ENCODE measurements at places on chromosomes 7 and 10. TPM values are rescaled to one million over a fixed set of nuclear protein-coding genes. Genes with fewer than 3 reads are reported as not detected.

DNA sequence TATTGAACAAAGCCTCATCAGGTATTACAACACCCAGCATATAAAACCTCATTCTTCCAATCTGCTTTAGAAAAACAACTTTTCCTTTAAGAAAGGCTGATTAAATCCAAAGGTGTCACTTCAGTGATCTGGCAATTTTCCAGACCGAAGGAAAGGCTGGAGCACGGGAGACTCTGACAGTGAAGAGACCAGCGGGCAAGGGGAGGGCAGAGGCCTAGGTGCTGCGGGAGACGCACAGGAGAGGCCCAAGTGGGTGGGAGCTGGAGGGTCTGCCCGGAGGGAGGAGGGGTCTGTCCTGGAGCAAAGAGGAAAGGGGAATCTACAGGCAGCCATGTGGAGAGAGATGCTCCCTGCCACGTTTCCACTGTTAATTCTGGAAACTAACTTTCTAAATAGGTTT is 24.3 kb upstream of the PPP2R2D start:
- H3K27ac ChIP-seq = no peak overlapping the region
- no peaks in the 10 kb centered on the region for H3K4me1 ChIP-seq
- no peak overlapping the region for H3K4me3 ChIP-seq
- DNase-seq = no peak
- no peaks in the 10 kb centered on the region for H3K36me3 ChIP-seq

DNA sequence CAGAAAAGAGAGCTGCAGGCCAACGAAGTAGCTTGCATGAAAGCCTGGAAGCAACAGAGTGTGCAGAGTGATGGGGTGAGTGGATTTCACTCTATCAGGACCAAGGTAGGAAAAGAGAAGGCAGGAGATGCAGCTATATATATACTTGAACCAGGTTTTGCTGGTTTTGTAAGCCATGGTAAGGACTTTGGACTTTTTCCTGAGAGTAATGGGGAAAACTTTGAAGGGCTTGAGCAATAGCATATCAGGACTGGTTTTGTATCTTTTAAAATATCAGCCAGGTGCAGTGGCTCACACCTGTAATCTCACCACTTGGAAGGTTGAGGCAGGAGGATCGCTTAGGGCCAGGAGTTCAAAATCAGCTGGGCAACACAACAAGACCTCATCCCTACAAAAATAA is 120.6 kb upstream of the NRP1 start:
- no peak overlapping the region for H3K27ac ChIP-seq
- DNase-seq = no peak
- H3K27me3 ChIP-seq = no peaks in the 10 kb centered on the region
- no peak overlapping the region for H3K4me3 ChIP-seq

GRCh38 chr7:69699931-69700330 is 101.7 kb downstream of the AUTS2 start:
- H3K36me3 ChIP-seq = no peaks in the 10 kb centered on the region
- no peaks in the 10 kb centered on the region for H3K27me3 ChIP-seq
- no peak overlapping the region for H3K4me3 ChIP-seq
- H3K4me1 ChIP-seq = no peaks in the 10 kb centered on the region
- no peak overlapping the region for H3K27ac ChIP-seq

DNA sequence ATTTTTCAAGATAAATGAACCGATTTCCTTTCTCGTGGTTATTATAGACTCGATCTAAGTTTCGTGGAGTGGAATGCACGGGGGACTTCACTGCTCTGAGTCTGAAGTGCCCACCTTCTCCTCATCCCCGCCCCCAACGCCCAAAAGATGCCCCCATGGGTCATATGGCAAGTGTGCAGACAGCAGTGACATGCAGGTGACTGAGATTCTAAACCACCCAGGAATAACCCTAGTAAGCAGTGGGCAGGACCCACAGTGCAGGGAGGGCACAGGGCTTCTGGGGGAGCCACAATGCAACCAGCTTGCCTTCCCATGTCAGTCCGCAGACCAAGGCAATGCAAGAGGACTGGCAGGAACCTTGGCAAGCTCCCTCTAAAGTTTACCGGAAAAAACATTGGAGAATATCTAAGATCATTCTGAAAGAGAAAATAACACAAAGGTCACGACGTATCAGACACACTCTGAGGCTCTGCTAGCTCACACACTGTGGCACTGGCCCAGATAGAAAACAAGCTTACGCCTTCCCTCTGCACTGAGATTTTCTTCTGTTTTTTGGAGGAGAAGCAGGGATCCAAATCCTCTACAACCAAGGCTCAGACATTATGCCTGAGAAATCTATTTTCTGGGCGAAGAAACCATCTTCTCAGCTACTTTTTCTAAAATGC is 239.6 kb downstream of the MAD1L1 start:
- H3K4me3 ChIP-seq = no peak overlapping the region
- H3K36me3 ChIP-seq = no peaks in the 10 kb centered on the region
- no peaks in the 10 kb centered on the region for H3K4me1 ChIP-seq
- no peaks in the 10 kb centered on the region for H3K27me3 ChIP-seq

DNA sequence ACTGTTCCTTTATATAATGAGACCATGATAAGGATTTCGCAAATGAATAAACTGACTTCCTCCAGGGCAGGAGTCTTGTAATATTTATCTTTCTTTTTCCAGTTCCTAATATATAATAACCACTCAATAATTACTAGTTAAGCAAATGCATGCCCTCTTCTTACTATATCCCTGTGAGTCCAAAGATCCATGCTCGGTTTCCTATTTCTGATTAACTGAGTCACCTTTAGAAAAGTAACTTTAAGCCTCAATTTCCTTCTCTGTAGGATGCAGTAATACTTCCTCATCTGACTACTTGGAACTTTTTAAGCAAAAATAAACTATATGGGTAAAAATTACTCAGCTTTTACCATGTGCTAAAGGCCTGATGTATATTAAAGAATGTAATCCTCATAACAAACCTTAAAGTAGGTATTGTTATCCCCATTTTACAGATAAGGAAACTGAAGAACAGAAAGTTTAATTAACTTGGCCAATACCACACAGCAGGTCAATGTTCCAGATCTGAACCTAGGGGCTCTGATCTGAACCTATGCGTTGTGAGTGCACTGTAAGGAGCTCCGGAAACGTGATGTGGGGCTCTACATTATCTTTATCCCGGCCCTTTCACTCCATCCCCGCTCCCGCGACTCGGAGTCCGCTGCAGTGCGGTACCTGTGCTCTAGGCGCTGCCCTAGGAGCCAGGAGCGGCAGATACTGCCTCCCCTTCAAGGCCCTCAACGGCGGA is 458 bp downstream of the COX15 start:
- H3K36me3 ChIP-seq = no peaks in the 10 kb centered on the region
- H3K27ac ChIP-seq = peak overlapping the region; percentile 53
- peak overlapping the region; percentile 65 for H3K4me3 ChIP-seq
- no peak for DNase-seq

SMKR1 gene
- not detected for polyA plus RNA-seq

DNA sequence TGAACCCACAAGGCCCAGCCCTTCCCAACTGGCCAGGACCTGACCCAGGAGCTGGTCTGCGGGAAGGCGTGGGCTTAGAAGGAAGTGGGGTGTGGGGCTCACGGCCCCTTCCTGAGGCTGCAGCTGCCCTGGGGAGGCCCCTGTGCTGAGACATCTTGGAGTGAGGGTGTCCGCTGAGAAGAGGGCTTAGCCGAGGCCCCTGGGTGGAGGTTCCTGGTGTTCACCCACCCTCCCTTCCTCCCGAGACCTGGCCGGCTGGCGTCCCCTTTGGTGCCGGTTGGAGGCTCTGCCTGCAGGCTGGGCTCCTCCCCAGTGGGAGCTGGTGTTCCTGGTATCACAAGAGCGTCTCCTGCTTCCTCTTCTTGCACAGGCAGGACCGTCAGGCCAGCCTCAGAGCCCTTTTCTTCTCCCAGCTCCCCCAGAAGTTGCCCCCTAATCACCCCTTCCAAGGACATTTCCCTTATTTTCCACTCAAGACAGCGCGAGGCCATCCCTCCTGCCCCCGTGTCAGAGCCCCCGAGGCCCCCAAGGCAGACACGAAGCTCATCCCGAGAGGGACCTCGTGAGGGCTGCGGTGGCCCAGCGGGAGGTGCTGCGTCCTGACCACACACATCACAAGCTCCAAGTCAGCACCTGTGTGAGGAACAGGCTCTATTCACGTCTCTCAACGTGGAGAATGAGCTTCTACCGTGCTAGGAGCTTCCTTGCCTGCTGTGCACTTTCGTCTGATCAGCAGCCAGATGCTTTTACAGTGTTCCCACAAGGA is 25.1 kb upstream of the FAM20C start:
- no peaks in the 10 kb centered on the region for H3K4me1 ChIP-seq
- DNase-seq = no peak
- no peak overlapping the region for H3K4me3 ChIP-seq
- no peak overlapping the region for H3K27ac ChIP-seq
- peaks cover 5% of the 10 kb centered on the region for H3K27me3 ChIP-seq

DNA sequence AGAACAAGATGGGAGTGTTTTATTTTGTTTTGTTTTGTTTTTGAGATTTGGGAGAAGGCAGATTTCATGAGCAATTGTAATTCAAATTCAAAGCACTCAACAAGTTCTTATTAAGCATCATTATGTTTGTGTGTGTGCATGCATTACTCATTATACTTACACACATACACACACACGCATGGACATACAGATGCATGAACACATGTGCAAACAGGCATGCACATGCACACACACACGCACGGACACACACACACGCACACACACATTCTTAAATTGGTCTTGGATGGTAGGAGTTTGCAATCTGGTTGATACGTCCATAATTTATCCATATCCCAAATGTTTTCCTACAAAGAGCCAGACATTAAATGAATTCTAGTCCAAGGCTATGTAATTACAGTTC is 702.8 kb downstream of the INHBA start:
- H3K27ac ChIP-seq = no peak overlapping the region
- H3K27me3 ChIP-seq = no peaks in the 10 kb centered on the region
- no peaks in the 10 kb centered on the region for H3K36me3 ChIP-seq
- no peak for DNase-seq

- H3K27ac ChIP-seq = no peak within 1 kb of the TSS
- no peaks in the 10 kb centered on the region for H3K36me3 ChIP-seq
- H3K27me3 ChIP-seq = peaks cover 13% of the 10 kb centered on the region
- DNase-seq = no peak
Observed at GRCh38 chr7:107803009-107803610, at the start of gene SLC26A3. Gene SLC26A3, minus strand, starts transcription at chr7:107803223. Its CDS starts 8,714 bp downstream, at chr7:107794509.

HOXA2 gene
- 1.9 TPM for polyA plus RNA-seq

GRCh38 chr10:86293396-86293791 is 73.2 kb downstream of the GRID1 start:
- H3K27ac ChIP-seq = no peak overlapping the region
- no peaks in the 10 kb centered on the region for H3K36me3 ChIP-seq
- H3K4me1 ChIP-seq = no peaks in the 10 kb centered on the region

GRCh38 chr10:93875032-93875358 is 18.8 kb upstream of the SLC35G1 start:
- H3K27me3 ChIP-seq = peaks cover 12% of the 10 kb centered on the region
- H3K4me3 ChIP-seq = no peak overlapping the region
- no peak overlapping the region for H3K27ac ChIP-seq
- H3K36me3 ChIP-seq = no peaks in the 10 kb centered on the region
- DNase-seq = no peak

- H3K27me3 ChIP-seq = no peaks in the 10 kb centered on the region
- H3K27ac ChIP-seq = no peak overlapping the region
- DNase-seq = no peak
- no peaks in the 10 kb centered on the region for H3K36me3 ChIP-seq
Observed at GRCh38 chr7:94154858-94155257, 150.7 kb upstream of the BET1 start.

DNA sequence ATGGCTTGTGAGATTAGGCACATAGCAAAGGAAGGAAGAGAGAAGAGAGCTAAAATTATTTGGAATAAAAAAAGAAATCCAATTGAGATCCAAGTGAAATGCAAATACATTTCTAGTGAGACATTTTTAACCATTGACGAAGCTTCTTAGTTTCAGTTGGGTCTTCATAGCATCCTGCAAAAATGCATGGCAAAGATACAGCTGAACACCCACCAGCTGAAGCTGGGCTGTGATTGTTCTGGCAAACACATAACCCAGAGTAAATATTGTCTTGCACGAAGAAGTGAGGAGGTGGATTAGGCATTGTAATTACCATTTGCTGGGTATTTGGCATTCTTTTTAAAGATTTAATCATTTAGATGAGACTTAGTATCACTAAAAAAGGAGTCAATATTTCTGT is 409.4 kb downstream of the GRM8 start:
- H3K4me3 ChIP-seq = no peak overlapping the region
- no peaks in the 10 kb centered on the region for H3K36me3 ChIP-seq
- no peak for DNase-seq

FAM25A gene
- polyA plus RNA-seq = not detected

DNA sequence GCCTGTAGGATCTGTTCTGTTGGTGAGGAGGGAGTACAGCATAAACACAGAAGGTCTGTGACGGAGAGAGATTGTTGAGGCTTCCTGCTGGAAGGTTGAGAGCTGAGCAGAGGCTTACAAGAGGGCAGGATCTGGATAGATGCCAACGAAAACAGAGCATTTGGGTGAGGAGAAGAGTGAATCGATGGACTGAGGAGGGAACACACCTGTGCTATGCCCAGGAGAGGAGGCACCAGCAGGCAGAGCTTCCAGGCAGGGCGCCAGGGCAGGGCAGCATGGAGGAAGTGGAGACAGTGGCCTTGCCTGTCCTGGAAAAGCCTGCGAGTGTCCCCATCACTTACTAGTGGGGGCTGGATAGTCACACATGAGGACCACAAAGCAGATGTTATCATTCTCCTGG is 282.9 kb downstream of the PAXIP1 start:
- DNase-seq = no peak
- H3K27me3 ChIP-seq = no peaks in the 10 kb centered on the region
- H3K4me3 ChIP-seq = no peak overlapping the region
- no peaks in the 10 kb centered on the region for H3K4me1 ChIP-seq

OR6V1 gene
- polyA plus RNA-seq = not detected

- no peak overlapping the region for H3K27ac ChIP-seq
- H3K4me3 ChIP-seq = no peak overlapping the region
- peaks cover 25% of the 10 kb centered on the region for H3K27me3 ChIP-seq
- no peaks in the 10 kb centered on the region for H3K36me3 ChIP-seq
- no peak for DNase-seq
- H3K4me1 ChIP-seq = peaks cover 9% of the 10 kb centered on the region
Observed at GRCh38 chr10:72089618-72090017, 1.3 kb upstream of the SPOCK2 start.

DNA sequence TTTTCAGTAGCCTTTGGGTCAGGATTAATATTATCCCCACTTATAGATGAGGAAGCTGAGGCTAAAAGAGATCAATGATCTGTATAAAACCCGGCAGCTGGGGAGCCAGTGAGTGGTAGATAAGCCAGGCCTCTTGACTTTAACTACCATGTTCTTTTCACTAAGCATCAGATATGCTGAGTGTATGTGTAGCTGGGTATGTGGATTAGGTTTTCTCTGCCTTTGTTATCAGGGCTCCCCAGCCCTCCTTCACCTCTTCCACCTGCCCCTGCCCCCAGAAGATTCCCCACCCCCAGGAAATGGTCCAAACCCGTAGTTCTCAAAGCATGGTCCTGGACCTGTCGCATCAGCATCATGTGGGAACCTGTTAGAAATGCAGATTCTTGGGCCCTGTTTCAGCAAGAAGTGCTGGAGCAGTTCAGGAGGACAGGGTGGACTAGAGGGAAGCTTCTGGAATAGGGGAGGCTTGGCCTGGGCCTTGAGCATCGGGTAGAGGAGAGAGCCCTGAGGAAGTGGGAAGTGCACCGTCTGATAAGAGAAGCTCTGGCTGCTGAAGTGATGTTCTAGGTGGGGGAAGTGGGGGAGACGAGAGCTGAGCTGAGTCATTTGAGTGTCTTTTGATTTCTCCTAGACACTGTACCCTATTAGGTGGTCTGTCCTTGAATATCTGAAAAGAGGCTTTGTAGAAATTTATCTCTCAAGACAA is 101.3 kb downstream of the HIF1AN start:
- no peaks in the 10 kb centered on the region for H3K4me1 ChIP-seq
- H3K27ac ChIP-seq = no peak overlapping the region
- H3K27me3 ChIP-seq = peaks cover 14% of the 10 kb centered on the region
- H3K4me3 ChIP-seq = no peak overlapping the region
